ENCODE measurements at places on chromosomes 12 and 14.

DNA sequence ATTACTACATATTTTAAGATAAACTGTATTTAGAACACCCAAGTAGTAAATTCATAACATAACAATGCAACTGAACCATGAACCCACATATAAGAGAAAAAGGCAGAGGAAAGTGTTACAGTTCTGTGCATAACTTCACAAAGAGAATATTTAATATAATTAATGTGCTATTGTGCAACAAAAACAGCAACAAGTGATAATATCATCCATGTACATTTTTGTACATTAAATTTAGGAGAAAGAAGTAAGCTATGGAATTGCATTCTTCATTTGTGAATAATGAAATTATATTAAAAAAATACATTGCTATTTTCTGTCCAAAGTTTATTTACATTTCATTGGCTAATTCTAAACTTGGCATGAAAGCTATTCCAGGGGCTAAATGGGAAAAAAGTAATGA, 72.6 kb downstream of the PLEKHG7 start:
- DNase-seq = no peak

DNA sequence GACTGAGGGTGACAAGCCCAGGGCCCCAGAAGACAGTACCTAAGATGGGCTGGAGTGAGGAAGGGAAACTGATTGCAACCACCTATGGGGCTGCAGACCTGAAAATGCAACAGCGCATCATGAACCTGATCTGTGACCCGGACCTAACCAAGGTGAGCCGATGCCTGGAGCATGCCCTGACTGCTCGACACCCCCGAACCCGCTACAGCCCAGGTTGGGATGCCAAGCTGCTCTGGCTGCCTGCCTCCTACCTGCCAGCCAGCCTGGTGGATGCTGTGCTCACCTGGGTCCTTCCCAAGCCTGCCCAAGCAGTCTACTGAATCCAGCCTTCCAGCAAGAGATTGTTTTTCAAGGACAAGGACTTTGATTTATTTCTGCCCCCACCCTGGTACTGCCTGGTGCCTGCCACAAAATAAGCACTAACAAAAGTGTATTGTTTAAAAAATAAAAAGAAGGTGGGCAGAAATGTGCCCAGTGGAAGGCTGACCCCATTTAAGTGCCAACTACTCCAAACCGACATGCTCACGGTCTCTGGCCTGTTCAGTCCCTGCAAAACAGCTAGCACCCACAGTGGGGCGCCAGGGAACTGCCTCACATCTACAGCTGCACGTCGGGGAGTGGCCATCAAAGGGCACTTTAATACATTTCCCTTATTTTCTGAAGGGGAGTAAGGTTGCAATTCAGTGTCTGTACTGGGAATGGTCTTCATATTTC, 4.2 kb downstream of the RDH5 start:
- DNase-seq = peak; percentile 91

DNA sequence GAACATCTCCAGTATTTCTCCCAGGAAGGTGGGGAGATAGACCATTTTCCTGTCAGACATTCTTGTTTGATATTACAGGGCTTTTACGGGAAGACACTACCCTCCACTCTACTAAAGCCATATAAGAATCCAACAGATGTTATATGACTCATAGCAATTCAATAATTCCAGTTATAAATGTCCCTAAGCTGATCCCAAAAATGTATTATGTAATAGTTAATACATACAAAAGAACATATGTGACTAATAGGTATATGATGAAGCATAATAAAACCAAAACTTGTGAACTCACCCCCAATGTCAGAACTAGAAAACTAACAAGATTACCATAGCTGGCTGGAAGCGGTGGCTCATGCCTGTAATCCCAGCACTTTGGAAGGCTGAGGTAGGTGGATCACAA, 84.2 kb downstream of the EFCAB11 start:
- DNase-seq = no peak

GRCh38 chr14:105485739-105486162, 935 bp upstream of the CRIP1 start:
- peak; percentile 73 for DNase-seq

DNA sequence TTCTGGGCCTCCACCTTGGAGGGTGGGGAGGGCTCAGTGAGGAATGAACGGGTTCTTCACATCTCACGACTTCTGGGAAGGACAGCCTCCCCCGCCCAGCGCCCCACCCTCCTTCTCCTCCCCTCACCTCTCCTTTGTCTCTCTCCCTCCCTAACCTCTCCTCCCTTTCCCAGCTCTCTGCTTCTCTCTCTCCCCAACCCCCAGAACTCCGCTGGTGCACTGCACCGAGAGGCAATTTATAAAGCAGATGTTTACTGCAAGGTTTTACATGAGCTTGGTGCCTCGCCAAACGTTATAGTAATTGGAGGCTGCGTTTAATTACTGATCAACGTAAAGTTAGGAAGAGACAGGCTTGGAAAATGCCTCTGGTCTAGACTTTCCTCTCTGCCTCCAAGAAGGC, 42.9 kb upstream of the FAM222A start:
- DNase-seq = no peak

GRCh38 chr14:74358176-74358829, 10.0 kb downstream of the VRTN start:
- DNase-seq = no peak

GRCh38 chr12:78759367-78759766, 105.2 kb upstream of the SYT1 start:
- DNase-seq = no peak

GRCh38 chr12:1318327-1319031, 275.9 kb downstream of the FBXL14 start:
- DNase-seq = no peak

- no peak for DNase-seq
Observed at GRCh38 chr14:92122761-92123160, 992 bp downstream of the CPSF2 start.

DNA sequence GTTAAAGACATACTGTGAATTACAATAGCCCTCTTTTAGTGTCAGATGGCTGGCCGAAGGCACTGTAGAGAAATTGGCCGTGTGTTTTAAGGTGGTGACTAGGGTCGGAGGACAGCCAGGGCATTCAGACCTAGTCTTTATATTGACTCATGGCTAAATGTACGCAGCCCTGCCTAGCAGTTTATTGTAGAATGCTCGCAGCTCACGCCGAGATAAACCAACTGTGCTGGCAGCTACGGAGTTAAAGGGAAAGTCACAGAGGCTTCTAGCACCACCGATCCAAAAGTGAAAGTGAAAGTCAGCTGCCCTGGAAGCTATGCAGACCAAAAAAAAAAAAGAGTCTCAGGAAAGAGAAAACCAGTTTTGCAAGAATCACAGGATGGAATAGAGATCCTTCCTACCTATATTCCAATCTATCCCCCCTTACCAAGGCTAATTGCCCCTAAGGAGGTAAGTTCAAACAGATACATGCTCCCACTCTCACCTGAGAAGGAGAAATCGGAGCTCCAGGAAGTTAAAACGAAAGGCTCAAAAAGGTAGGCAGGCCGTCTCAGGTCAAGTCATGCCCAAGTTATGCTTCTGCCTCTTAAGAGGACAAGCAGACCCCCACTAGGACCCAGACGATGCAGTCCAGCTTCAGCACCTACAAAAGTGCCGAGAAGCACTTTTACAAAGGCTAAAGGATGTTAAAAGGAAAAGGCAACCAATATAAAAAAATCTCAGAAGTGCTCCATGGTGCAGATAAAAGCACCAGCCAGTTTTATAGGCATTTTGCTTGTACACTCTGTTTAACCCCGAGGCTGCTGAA, 24.8 kb downstream of the KLRK1 start:
- DNase-seq = peak; percentile 71

GRCh38 chr12:54417712-54418440, 1.2 kb downstream of the ITGA5 start:
- no peak for DNase-seq

DNA sequence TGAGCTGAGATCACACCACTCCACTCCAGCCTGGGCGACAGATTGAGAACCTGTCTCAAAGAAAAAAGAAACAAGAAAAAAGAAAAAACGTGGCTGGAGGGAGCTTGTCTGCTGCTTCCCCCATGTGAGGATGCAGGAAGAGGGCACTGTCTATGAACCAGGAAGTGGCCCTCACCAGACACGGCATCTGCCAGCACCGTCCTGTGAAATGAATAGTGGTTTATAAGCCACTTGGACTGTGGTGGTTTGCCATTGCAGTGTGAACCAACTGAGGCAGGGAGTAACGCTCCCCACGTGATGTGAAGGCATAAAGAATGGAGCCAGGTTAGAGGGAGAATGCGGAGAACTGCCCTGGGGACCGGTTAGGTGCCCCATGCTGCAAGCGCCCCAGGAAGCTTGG, 4.5 kb upstream of the BRF1 start:
- no peak for DNase-seq

DNA sequence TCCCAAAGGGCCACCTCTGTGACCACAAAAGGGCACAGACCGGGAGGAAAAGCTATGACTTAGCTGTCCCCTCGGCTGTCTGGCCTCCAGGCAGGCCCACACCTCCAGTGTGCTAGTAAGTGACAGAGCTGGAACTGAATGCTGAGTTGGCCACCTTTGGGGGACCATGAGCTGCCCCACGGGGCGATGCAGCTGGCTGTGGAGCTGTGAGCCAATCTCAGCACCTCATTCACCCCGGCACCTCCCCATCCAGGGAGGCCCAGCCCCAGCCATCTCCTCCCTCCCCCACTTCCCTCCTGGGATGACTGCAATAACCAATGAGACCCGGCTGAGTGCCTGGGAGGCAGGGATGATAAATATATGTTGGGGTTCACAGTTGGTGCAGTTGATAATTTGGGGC, 12.2 kb upstream of the TESC start:
- no peak for DNase-seq

DNA sequence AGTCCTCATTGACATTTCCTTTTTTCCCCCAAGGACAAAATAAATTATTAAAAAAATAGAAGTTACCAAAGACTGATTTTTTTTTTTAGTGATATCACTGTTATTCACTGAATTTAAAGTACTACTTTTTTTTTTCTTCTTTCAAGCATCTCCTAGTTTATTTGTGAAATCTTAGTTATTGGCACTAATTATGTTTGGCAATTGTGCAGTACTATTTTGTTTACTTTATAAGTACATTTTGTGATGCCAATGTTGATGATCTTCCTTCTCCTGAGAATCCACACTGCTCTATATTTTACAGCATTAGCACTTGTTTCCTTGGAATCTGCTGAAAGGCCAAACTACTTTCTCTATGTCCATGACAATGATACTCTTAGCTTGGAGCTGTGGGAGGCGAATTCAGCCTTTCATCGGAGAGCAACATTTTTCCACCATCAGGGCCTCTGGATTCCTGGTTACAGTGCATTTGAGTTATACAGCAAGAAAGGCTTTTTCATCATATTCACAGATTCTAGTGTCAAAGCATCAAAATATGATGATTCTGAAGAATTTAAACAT, 123.8 kb upstream of the PTPRQ start:
- DNase-seq = no peak

GRCh38 chr12:18323159-18323558, 61.8 kb downstream of the PIK3C2G start:
- no peak for DNase-seq

GRCh38 chr12:67676624-67677023, 28.1 kb downstream of the DYRK2 start:
- DNase-seq = no peak

- DNase-seq = no peak
Observed at GRCh38 chr12:55797068-55797467, 20.5 kb downstream of the SARNP start.

- no peak for DNase-seq
Observed at GRCh38 chr14:21991130-21991529, 317.5 kb upstream of the OR4E1 start.

DNA sequence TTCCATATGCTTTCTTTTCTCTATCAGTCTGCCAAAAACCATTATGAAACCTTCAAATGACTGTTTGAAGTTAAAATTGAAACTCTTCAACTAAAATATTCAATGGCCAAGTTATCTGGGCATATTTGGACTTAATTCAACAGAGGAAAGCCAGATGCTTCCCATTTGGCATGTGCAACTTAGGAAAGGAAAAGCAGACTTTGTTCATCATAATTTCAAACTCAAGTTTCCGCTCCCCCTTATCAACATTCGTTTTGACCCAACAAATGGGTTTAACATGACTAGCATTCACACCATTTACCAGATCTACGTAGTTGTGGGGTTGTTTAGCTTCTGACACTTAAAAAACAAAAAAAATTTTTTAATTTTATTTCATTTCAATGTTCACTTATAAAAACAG, 75.7 kb downstream of the PLEKHG7 start:
- no peak for DNase-seq

DNA sequence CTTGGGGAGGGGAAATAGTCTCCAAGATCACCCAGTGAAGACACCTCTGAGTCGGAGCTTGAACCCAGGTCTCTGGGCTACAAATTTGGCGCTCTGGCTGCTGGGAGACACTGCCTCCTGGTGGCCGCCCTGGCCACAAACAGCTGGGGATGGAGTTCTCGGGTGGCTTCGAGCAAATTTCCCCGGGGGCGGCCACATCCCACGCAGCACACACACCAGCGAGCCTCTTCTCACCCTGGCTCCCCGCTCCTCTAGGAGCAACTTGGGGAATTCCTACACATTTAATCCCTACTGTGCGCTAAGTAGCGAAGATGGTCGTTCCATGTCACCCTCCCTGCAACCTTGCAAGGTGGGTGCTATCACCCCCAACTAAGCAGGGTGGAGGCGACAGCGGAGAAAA, 66.2 kb upstream of the BEGAIN start:
- peak; percentile 61 for DNase-seq

- no peak for DNase-seq
Observed at GRCh38 chr14:94005324-94006073, 8.4 kb downstream of the CCDC197 start.

DNA sequence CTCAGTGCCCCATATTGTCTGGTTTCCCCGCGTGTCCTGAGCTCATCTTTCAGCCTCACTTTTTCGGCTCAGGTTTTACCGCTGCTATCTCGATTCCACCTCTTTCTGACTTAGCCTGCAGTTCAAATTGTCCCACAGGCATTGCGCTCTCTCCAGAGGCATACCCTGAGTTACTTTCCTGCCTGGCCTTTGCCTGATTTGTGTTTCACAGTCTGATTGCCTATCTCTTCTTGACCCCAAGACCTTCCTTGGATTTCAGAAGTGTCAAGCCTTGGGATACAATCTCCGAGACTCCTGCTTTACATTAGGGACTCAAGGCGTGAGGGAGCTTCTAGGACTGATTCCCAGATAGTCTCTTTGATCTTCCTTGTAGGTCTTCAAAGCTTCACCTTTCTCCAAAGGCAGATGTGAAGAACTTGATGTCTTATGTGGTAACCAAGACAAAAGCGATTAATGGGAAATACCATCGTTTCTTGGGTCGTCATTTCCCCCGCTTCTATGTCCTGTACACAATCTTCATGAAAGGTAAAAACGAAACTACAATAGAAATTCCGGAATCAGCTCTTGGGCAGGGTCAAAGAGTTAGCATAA, 629 bp downstream of the LETMD1 start:
- DNase-seq = no peak

DNA sequence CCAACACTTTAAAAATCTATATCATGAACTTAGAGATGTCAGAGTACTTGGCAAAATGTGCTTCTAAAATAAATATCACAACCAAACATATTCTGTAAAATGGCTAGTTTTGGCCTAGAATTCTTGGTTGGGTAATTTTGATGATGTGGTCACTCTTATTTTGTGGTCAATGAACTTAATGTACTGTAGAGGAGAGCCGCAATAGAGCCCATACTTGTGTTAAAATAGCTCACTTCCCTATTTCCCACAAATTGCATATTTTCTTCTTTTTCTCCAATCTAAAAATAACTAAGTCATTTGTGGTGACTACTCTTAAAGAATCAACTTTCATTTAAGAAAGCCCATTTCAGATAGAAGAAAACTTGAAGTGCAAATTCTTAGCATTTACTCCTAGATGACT, 619.4 kb downstream of the CCER1 start:
- no peak for DNase-seq

All from Peyer's patch (tissue), 4 donors.